ENCODE measurements at places on chromosomes 3 and 15.

- DNase-seq = no peak
Observed at GRCh38 chr15:101765772-101766456, 37.4 kb upstream of the OR4F6 start.

DNA sequence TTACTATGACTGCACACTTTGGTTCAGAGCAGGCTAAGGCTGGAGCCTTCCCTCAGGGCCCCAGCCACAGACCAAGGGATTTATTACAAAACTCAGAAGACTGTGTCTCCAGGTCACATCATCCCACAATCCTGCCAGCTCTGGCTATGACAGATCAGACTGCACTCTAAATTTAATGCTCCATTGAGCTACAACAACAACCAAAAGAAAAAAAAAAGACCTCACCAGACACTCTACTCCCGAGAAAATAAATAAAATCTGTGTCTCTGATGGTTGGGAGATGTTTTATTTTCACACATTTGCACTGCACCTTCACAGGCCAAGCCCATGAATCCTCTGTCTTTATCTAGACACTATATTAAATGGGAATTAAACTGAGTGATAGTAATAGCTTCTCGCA, 50.8 kb upstream of the CTNNB1 start:
- DNase-seq = no peak

DNA sequence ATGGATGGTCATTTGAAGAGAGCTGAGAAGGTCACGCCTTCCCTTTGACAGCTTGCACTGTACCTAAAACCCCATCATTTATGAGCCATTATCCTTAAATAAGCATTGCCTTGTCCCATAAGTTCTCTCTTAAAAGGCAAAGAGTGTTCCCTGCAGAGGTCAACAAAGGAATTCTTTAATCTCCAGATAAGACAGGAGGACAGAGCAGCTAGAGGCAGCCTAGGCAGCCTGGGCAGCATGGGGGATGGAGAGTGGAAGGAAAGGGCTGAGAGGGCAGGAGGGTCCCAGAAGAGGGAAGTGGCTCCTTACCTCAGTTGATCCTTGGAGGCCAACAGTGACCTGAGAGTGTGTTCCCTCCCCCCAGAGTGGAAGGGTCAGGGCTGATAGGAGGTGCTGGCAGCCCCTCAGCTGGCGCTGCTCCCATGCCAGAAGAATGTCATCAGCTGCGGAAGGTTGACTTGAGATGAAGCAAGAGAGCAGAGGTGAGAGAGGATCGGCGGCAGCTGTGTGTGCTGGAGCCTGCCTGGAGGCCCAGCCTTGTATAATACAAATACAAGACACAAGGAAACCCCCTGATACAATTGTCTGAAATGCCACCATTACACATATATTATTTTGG, 12.8 kb downstream of the KBTBD13 start:
- DNase-seq = no peak

DNA sequence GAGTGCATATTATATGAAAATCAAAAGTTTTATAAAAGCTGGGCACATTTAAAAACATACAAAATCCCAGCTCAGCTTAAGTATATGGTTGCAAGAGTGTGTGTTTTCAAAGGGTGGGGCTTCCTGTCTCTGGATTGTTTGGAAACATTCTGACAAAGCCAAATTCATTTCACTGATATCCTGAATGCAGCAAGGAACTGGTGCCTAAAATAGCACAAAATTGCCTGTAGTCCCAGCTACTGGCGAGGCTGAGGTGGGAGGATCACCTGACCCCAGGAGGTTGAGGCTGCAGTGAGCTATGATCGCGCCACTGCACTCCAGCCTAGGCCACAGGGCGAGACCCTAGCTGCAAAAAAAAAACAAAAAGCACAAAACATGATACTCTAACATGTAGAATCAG, 13.0 kb upstream of the TJP1 start:
- DNase-seq = no peak

- DNase-seq = no peak
Observed at GRCh38 chr3:177595530-177596188, 398.4 kb upstream of the TBL1XR1 start.

DNA sequence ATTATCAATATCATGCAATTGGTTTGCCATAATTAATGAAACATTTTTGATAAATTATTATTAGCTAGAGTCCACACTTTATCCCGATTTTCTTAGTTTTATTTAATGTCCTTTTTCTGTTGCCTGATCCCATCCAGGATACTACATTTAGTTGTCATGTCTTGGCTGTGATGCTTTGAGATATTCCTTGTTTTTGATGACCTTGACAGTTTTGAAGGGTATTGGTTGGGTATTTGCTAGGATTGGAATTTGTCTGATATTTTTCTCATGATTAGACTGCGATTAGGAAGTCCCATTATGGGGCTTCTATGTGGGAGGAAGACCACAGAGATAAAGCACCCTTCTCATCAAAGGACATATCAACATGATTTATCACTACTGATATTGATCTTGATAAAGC, 43.0 kb downstream of the CGNL1 start:
- DNase-seq = no peak

DNA sequence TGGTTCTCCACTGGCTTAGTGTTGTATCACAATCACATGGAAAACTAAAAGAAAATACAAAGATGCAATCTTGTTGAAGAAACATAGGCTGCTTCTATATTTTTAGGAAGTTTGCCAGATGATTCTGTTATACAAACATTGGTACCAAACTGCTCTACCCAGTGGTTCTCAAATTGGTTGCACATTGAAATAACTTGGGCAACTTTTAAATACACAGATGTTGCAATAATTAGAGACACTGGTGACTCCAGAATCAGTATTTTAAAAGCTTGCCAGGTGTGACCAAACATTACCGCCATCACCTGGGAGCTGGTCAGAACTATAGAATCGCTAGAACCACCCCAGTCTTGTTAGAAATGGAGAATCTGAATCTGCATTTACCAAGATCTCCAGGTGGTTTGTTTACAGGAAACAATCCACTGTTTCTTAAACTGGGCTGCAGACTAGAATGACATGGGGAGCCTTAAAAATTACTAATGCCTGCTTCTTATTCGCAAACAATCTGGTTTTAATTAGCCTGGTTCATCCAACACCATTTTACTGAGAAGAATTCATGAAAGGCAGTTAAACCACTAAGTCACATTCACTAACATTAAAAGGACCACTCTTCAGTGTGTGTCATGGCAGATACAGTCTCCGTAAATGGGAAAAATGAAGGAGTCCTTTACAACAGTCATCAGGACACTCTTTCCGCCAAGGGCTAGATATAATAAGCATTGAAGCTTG, 76.5 kb downstream of the ACAP2 start:
- no peak for DNase-seq

DNA sequence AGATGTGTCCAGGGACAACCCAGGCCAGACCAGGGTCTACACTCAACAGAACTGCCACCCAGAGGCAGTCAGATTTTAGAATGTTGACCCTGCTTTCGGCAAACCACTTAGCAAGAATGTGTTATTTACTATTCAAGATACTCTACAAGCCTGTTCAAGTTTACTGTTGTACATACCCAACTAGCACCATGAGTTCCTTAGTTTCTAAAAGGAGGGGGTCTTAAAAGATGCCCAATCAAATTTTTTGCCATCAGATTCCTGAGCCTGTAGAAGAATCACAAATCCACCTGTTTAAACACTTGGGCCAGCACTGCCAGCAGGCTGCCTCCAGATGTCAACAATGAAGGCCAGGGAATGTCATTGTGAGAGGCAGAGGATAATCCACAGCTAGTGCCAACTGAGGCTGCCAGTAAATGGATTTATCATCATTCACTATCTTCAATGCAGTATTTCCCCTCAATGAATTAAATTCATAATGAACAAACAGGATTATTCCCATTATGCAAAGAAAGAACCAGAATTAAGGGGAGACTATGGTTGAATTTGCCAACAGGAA, 43.5 kb upstream of the SNRPA1 start:
- DNase-seq = no peak

- no peak for DNase-seq
Observed at GRCh38 chr15:68843425-68844311, 23.0 kb upstream of the ANP32A start.

DNA sequence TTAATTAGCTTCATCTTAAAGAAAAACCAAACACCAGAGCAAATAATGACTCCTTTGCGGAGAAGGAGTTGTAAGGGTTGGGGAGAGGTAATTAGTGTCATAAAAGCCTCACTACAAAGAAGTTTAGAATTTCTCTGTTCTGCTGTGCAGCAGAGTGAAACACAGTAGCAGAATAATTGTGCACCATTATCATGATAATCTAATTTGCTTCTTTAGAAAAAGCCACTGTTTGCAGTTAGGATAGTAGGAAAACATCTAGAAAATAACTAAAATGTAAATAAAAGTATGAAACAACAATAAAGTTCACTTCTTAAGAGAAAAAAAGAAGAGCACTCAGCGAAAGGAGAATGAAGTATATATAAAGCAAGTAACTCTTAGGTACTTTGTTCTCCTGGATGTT, 5.5 kb downstream of the SHOX2 start:
- no peak for DNase-seq

DNA sequence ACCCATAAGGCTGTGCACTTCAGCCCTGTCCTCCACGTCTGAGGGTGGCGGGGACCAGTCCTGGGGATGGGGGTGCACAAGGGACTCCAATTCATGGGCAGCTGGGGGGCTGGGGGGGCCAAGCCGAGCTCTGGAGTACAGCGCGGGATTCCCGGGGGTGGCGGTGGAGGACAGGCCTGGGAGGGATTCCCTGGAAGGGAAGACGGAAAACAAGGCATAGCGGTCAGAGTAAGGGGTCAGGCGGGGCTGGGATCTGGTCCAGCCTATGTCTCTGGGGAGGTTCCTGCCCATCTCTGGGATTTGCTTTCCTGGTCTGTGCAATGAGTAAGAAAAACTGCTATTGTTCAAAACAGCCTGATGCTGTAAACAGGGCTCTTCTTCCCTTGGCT, 8.1 kb upstream of the IGDCC3 start:
- no peak for DNase-seq

GRCh38 chr3:5194341-5194740, 6.8 kb downstream of the EDEM1 start:
- DNase-seq = no peak

GRCh38 chr3:165339753-165340152, 143.6 kb upstream of the SLITRK3 start:
- DNase-seq = no peak

GRCh38 chr15:98884894-98885293, 122.7 kb downstream of the PGPEP1L start:
- no peak for DNase-seq

DNA sequence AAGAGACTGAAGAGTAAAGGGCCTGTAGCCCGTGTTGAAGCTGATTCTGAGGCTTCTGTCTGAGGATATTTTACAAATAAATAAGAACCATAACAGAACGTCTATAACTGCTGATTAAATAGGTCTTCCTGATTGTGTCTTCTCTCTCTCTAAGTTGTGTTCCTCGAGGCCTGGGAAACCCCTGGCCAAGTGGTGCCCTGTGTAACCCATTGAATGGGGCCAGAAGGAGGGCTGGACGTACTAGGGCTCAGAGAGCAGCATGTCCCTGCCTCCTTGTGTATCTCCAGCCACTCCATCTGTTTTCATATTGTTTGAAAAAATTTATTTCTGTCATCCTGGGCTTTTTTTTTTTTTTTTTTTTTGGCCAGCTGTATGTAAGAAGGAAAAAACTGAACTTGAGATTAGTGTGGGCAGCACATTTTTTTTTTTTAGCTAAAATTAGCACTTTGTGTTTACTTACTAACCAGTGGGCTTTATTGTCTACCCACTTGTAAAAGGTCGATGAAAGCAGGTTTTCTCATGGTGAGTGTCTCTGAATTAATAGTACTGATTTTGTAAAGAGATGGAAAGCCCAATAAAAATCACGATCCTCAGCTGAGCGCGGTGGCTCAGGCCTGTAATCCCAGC, 10.7 kb downstream of the DHX30 start:
- no peak for DNase-seq

- no peak for DNase-seq
Observed at GRCh38 chr15:88509321-88509720, 37.2 kb downstream of the DET1 start.

- DNase-seq = no peak
Observed at GRCh38 chr15:43383070-43383469, 12.2 kb downstream of the TUBGCP4 start.

GRCh38 chr3:127822041-127822681, at the start of gene MGLL:
Gene MGLL, minus strand, starts transcription at chr3:127822515. Its CDS starts 197 bp downstream, at chr3:127822318.
- DNase-seq = peak; percentile 35

- no peak for DNase-seq
Observed at GRCh38 chr3:127175272-127175671, 17.7 kb upstream of the PRR23E start.

GRCh38 chr15:79887054-79887930, 9.5 kb downstream of the MTHFS start:
- no peak for DNase-seq

DNA sequence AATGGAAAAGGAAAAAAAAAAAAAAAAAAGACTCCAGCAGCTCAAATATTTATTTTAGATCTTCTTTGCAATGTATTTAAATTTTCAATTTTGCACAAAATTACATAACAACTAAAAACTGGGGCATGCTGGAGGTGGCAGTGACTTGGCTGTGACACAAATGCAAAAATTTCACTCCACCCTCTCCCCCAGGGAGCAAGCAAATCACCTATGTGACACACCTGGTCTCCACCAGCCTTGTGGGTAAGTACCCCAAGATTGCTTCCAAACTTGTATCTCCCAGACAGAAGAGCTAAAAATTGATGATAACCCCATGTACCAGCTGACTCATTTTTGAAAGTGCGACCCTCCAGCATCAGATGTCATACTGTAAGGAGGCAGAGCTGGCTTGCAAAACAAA, 32.0 kb downstream of the UBE3A start:
- DNase-seq = no peak

- DNase-seq = no peak
Observed at GRCh38 chr3:197392961-197393360, 94.5 kb upstream of the DLG1 start.

GRCh38 chr3:75129101-75129500, 514.6 kb upstream of the CNTN3 start:
- no peak for DNase-seq

GRCh38 chr15:51935466-51936104, 36.0 kb downstream of the LEO1 start:
- DNase-seq = no peak

GRCh38 chr3:11660242-11660641, 16.5 kb upstream of the VGLL4 start:
- DNase-seq = no peak

GRCh38 chr3:69149586-69149985, 27.2 kb upstream of the LMOD3 start:
- DNase-seq = no peak

DNA sequence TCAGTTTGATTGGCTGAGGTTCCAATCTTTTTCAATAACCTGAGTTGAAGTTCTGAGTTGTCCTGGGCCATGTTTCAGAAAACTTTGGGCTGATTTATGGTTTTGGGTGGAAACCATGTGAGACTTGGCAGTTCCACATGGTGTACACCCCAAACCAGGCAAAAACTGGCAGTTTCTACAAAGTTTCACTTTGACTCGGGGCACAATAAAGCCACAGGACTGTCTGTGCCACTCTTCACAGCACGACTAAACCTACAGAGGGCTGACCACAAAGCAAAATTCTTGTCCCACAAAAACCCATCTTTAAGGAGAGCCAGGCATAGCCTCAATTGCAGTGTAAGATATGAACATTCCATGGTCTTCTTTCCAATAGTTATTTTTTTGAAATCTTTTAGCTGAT, 155.0 kb downstream of the DUT start:
- no peak for DNase-seq

Measured in SW480 (cell line).